Large intestine (tissue), 12 donors: ENCODE measurements at places on chromosomes 6 and 20. TPM values are rescaled to one million over a fixed set of nuclear protein-coding genes. Genes with fewer than 3 reads are reported as not detected.

AMD1 gene
- polyA plus RNA-seq, result 83.5 TPM

GJA1 gene
- 90.3 TPM for polyA plus RNA-seq

COL11A2 gene
- polyA plus RNA-seq, result 5.3 TPM

CLIC5 gene
- polyA plus RNA-seq, result 111 TPM

LY6G5C gene
- polyA plus RNA-seq, result 2.6 TPM

- no peaks in the 10 kb centered on the region for H3K27me3 ChIP-seq
- no peak overlapping the region for H3K4me3 ChIP-seq
- H3K27ac ChIP-seq, result peak overlapping the region; percentile 8
- H3K4me1 ChIP-seq, result peaks cover 27% of the 10 kb centered on the region
- H3K36me3 ChIP-seq, result no peaks in the 10 kb centered on the region
These were observed 161.4 kb downstream of the LY86 start for GRCh38 chr6:6749702-6750491.

DNA sequence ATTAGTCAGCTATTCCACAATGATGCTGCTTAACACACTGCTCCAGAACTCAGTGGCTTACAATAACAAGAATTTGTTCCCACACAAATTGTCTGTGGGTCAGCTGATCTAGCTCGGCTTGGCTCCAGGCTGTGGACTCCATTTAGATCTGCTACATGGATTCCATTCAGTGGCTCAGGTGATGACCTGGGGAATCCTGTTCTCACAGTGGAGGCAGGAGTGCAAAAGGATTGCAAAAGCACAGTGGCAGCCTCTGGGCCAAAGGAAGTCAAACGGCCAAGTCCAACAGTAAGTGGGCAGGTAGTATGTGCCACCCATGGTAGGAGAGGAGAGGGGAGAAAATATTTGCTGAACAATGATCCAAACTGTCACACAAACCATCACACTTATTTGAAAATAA is 15.8 kb upstream of the LRRN4 start:
- H3K27ac ChIP-seq, result no peak overlapping the region
- no peak overlapping the region for H3K4me3 ChIP-seq
- no peaks in the 10 kb centered on the region for H3K27me3 ChIP-seq
- no peak for DNase-seq

- H3K27ac ChIP-seq, result no peak overlapping the region
- H3K4me1 ChIP-seq, result peaks cover 38% of the 10 kb centered on the region
- H3K4me3 ChIP-seq, result no peak overlapping the region
- H3K27me3 ChIP-seq, result no peaks in the 10 kb centered on the region
- H3K36me3 ChIP-seq, result peaks cover 27% of the 10 kb centered on the region
These were observed 3.7 kb downstream of the MRPS18A start for GRCh38 chr6:43683708-43684455.

DNA sequence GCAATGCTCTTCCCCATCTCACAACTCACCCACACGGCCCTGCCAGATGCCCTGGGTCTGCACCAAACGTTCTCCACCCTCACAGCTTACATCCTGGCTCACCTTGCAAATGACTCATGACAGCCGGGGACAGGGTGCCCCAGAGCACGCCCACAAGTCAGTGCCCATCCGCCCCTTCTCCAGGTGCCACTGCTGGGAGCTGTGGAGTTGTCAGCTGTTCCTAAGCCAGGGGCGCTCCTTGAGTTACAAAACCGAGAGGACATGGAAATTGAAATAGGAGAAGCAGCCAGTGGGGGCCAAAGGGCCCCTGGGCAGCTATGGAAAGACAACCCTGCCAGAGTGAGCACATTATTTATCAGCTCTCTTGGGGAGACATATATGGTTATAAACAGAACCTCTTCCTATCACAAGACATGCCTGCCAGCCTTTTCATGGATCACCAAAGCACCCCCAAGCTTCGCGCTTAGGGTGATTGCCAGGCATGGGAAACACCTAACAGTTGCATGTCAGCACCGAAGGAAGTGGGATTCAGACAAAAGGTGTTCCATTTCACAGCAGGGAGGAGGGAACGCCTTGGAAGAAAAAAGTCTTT is 236.8 kb downstream of the LY86 start:
- peak; percentile 22 for DNase-seq
- no peak overlapping the region for H3K27ac ChIP-seq
- no peaks in the 10 kb centered on the region for H3K27me3 ChIP-seq
- H3K36me3 ChIP-seq, result no peaks in the 10 kb centered on the region

- H3K4me1 ChIP-seq, result no peaks in the 10 kb centered on the region
- H3K4me3 ChIP-seq, result no peak overlapping the region
- H3K27ac ChIP-seq, result no peak overlapping the region
These were observed 109.0 kb downstream of the RALGAPA2 start for GRCh38 chr20:20603339-20603990.

DNA sequence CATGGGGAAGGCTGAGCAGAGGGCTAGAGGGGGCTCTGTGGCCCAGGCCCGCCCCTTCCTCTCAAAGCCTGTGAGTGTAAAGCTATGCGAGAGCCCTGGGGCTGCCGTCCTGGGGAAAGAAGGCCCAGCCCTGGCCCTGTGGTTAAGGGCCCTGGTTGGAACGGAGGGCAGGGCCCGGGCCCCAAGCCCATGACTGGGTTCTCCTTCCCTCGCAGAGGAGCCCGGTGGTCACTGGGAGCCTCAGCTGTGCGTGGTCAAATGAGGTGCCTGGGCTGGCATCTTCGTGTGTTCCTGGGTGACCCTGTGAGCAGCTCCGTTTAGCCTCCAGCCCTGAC is 56.0 kb downstream of the SMOC2 start:
- no peak for DNase-seq
- peaks cover 62% of the 10 kb centered on the region for H3K27me3 ChIP-seq
- H3K4me1 ChIP-seq, result no peaks in the 10 kb centered on the region
- no peak overlapping the region for H3K4me3 ChIP-seq
- H3K36me3 ChIP-seq, result no peaks in the 10 kb centered on the region

GRCh38 chr6:148790404-148790803 is 43.6 kb downstream of the UST start:
- H3K27ac ChIP-seq, result no peak overlapping the region
- no peak overlapping the region for H3K4me3 ChIP-seq

- no peak overlapping the region for H3K27ac ChIP-seq
- no peaks in the 10 kb centered on the region for H3K36me3 ChIP-seq
- no peaks in the 10 kb centered on the region for H3K27me3 ChIP-seq
- H3K4me1 ChIP-seq, result peaks cover 18% of the 10 kb centered on the region
- H3K4me3 ChIP-seq, result no peak overlapping the region
These were observed 139.8 kb downstream of the LY86 start for GRCh38 chr6:6728169-6728941.

DNA sequence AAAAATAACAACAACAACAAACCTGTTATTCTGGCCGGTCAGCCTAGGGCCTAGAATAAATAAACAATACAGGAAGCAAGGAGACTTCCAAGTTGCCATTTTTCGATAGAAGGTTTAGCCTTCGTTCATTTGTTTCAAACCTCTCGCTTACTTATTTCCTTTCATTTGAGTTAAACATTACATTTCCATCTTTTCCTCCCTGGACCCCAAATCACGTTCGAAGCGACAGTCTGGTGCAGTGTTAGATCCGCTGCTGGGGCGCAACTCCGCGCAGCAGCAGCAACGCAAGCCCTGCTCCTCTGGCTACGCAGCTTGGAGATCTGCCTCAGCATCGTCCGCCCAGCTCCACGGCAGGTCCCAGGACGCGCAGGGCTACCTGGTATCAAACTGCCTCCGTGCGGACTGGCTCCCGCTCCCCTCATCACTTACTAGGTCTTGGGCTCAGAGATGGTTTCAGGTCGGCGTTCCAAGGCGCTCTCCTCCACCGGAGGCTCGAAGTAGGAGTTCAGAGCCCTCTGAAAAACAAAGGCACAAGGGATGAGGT is 530 bp downstream of the TDP2 start:
- H3K27ac ChIP-seq, result peak overlapping the region; percentile 97
- H3K4me1 ChIP-seq, result peaks cover 24% of the 10 kb centered on the region
- H3K36me3 ChIP-seq, result peaks cover 11% of the 10 kb centered on the region
- no peak for DNase-seq
- H3K4me3 ChIP-seq, result peak overlapping the region; percentile 77

DNA sequence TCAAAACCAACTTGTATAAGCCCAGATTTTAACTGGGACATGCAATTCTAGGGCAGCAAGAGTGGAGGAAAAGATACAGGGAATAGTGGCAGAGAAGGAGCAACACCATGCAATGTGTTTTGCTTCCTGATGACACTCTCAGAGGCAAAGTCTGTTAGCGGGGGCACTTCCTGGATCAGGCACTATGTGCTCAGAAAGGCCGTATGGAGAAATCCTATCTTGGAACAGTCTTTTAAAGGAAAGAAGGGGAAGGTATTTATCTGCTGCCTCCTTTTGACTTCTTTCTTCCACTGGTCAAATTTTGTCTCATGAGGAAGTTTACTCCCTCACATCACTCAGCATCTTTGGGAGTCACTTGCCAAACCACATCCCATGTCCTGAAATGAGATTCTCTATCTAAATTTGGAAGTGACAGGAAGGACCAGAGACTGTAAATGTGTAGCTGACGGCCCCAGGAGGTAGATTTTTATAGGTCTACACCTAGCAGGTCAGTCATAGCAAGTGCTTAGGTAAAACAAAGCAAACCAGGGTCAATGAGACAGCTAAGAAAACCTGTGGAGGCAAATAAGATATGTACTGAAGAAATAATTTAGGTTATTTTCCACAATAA is 91.7 kb upstream of the ELOVL5 start:
- peaks cover 14% of the 10 kb centered on the region for H3K27me3 ChIP-seq
- H3K4me3 ChIP-seq, result no peak overlapping the region
- no peaks in the 10 kb centered on the region for H3K36me3 ChIP-seq
- no peak for DNase-seq

DNA sequence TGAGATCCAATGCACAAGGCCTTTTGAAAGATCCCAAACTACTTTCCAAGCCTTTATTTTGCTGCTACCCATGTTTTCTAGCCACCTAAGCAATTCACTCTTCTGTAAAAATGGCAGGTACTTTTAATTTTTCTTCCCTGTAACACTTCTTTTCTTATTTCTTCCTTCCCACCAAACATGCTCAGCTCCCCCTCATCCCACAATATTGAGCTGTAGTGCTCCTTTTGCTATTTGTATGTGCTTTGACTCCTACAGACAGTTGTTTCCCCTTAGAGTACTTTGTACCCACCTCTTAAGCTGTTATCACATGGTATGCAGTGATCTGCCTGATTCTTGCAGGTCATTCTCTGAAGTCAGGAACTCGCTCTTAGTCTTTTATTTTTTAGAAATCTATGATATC is 49.3 kb downstream of the QKI start:
- H3K36me3 ChIP-seq, result no peaks in the 10 kb centered on the region
- H3K27ac ChIP-seq, result no peak overlapping the region
- H3K4me3 ChIP-seq, result no peak overlapping the region
- H3K27me3 ChIP-seq, result no peaks in the 10 kb centered on the region
- H3K4me1 ChIP-seq, result no peaks in the 10 kb centered on the region

- no peak for DNase-seq
- H3K4me1 ChIP-seq, result peaks cover 7% of the 10 kb centered on the region
- no peak overlapping the region for H3K27ac ChIP-seq
- H3K27me3 ChIP-seq, result no peaks in the 10 kb centered on the region
- no peak overlapping the region for H3K4me3 ChIP-seq
These were observed 82.4 kb downstream of the HDGFL1 start for GRCh38 chr6:22651731-22652130.

- no peak overlapping the region for H3K27ac ChIP-seq
- no peak for DNase-seq
- no peaks in the 10 kb centered on the region for H3K36me3 ChIP-seq
- no peak overlapping the region for H3K4me3 ChIP-seq
- H3K27me3 ChIP-seq, result peaks cover 5% of the 10 kb centered on the region
These were observed 63.3 kb downstream of the PSMB1 start for GRCh38 chr6:170489836-170490235.

GRCh38 chr6:34152806-34153520 is 7.1 kb upstream of the GRM4 start:
- peaks cover 92% of the 10 kb centered on the region for H3K27me3 ChIP-seq
- no peak overlapping the region for H3K27ac ChIP-seq
- H3K4me1 ChIP-seq, result peaks cover 3% of the 10 kb centered on the region
- DNase-seq, result no peak

GRCh38 chr20:63522981-63523611 is 2.5 kb downstream of the PPDPF start:
- H3K4me3 ChIP-seq, result no peak overlapping the region
- no peak overlapping the region for H3K27ac ChIP-seq
- DNase-seq, result no peak
- peaks cover 19% of the 10 kb centered on the region for H3K27me3 ChIP-seq

GRCh38 chr20:19660808-19661378 is 97.2 kb upstream of the RIN2 start:
- H3K36me3 ChIP-seq, result no peaks in the 10 kb centered on the region
- no peak for DNase-seq
- no peak overlapping the region for H3K27ac ChIP-seq
- H3K27me3 ChIP-seq, result peaks cover 7% of the 10 kb centered on the region
- no peak overlapping the region for H3K4me3 ChIP-seq

DNA sequence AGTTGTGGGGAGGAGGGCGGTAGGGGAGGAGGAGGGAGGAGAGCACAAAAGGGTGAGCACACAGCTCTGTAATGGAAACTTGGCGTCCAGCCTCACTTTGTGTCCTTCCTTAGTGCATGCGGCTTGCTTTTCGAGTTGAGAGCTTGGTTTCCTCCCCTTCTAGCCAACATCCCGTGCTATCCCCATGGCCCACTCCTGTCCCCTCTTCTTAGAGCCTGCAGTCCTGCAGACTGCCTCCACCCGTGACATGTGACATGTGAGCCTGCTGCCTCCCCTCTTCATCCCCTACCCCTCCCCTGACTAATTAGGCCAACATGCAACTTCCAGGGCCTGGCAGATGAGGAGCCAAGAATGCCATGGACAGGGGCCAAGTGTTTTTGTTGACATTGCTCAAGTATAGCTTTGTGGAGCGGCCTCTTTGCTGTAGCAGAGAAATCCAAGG is 63.2 kb downstream of the SLC24A3 start:
- peak; percentile 53 for DNase-seq
- H3K4me3 ChIP-seq, result no peak overlapping the region
- H3K27ac ChIP-seq, result peak overlapping the region; percentile 65

GRCh38 chr6:14190191-14190928 is 72.8 kb downstream of the CD83 start:
- peaks cover 11% of the 10 kb centered on the region for H3K27me3 ChIP-seq
- no peaks in the 10 kb centered on the region for H3K36me3 ChIP-seq
- no peak overlapping the region for H3K27ac ChIP-seq

- no peak for DNase-seq
- H3K36me3 ChIP-seq, result peaks cover 8% of the 10 kb centered on the region
- H3K27me3 ChIP-seq, result no peaks in the 10 kb centered on the region
- H3K4me3 ChIP-seq, result no peak overlapping the region
These were observed 50.0 kb downstream of the PHF20 start for GRCh38 chr20:35821807-35822242.

- no peak overlapping the region for H3K4me3 ChIP-seq
- H3K36me3 ChIP-seq, result no peaks in the 10 kb centered on the region
These were observed 62.8 kb downstream of the FILIP1 start for GRCh38 chr6:75430631-75431325.

- H3K27ac ChIP-seq, result no peak overlapping the region
- H3K4me1 ChIP-seq, result no peaks in the 10 kb centered on the region
- no peak for DNase-seq
- H3K27me3 ChIP-seq, result no peaks in the 10 kb centered on the region
- no peak overlapping the region for H3K4me3 ChIP-seq
- H3K36me3 ChIP-seq, result peaks cover 9% of the 10 kb centered on the region
These were observed 46.2 kb upstream of the SDHAF4 start for GRCh38 chr6:70520575-70520974.
